CD8-positive, alpha-beta T cell (primary cell): ENCODE measurements at places on chromosomes 6 and 20.

- no peak for DNase-seq
These were observed 644.9 kb upstream of the AGPAT4 start for GRCh38 chr6:161918628-161919205.

- DNase-seq, result no peak
These were observed 177.6 kb downstream of the UST start for GRCh38 chr6:148924226-148925012.

DNA sequence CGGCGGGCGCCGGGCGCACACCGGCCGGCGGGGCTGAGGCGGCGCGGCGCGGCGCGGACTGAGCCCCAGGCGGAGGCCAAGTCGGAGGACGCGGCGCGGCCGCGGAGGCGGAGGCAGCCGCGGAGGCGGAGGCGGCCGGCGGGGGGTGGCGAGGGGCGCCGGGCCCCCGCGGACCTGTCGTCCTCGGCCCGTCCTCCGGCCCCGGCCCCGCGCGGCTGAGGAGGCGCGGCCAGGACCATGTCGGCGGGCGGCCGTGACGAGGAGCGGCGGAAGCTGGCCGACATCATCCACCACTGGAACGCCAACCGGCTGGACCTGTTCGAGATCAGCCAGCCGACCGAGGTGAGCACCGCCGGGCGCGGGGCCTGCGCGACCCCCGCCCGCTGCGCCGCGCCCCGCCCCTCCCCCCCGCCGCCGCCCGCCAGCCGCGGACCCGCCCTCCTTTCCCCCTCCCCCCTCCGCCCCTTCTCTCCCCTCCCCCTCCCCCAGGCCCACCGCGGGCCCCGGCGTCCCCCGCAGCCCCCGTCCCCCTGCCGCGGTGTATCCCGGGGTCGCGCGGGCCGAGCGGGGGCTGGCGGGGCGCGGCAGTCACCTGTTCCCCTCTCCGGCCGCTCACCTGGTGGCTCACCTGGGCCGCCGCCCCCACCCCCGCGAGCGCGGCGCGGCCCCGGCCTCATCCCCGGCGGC is at the start of gene AFDN:
Gene AFDN (plus strand): TSS at position 16 of the 687 bp plus-strand sequence. CDS start 222 bp downstream, at position 238.
- DNase-seq, result no peak

DNA sequence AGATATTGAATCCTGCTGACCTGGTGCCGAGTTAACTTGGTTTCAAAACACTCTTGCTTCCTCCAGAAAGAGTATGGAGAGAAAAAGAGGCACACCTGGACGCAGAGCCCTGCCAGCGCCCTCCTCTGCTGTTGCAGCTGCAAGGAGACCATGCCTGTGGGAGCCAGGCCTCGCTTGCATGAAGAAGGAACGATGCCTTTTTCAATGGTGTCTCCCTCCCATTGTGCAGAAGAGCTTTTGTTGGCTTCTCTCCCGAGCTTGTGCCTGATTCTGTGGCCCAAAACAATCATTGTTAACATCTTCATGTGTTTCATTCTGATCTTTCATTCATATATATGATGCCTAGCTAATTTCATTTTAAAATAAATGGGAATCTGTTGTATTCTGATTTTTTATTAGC is 98.1 kb downstream of the FAM120B start:
- DNase-seq, result no peak

DNA sequence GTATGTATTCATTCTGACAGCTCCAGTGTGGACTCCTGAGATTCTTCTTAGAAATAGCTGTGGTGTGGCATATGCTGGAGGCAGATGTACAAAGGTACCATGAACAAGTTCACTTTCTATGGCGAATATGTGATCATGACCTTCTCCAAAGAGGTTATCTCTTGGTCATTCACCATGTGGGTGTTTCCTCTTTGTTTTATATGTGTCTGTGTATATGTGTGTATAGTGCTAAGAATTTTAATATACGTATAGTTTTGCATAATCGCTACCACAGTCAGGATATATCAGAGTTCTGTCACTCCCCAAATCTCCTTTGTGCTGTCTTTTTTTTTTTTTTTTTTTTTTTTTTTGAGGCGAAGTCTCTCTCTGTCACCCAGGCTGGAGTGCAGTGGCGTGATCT is 47.1 kb downstream of the PHACTR2 start:
- DNase-seq, result no peak
